H9 (cell line): ENCODE measurements at places on chromosomes 1 and 21. TPM values are rescaled to one million over a fixed set of nuclear protein-coding genes. Genes with fewer than 3 reads are reported as not detected.

DNA sequence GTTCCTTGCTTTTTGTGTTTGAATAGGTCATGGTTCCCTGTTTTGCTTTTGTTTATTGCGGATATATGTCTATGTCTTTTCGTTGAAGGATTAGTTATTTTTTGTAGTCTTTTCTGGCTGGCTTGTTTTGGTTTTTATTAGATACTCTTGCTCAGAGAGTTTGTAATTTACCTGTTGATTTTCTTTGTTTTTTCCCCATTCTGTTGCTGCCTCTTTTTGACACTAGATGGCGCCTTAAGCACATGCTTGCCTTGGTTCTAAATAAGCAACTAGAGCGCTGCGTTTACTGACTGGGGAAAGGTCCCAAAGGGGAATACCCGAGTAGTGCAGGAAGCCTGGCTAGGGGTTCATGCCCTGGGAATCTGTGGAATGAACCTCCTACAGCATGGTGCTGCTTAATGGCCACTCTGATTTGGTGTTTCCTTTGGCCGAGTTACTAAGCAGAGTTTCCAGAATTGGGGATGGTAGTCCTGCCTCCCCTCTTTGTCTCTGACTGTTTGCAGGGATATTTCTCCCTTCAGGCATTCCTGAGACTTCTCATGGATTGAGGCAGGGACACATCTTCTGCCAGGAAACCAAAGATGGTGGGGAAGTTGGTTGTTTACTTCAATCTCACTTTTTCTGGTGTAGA is 143.2 kb downstream of the PTPRU start:
- DNase-seq = peak; percentile 61

DNA sequence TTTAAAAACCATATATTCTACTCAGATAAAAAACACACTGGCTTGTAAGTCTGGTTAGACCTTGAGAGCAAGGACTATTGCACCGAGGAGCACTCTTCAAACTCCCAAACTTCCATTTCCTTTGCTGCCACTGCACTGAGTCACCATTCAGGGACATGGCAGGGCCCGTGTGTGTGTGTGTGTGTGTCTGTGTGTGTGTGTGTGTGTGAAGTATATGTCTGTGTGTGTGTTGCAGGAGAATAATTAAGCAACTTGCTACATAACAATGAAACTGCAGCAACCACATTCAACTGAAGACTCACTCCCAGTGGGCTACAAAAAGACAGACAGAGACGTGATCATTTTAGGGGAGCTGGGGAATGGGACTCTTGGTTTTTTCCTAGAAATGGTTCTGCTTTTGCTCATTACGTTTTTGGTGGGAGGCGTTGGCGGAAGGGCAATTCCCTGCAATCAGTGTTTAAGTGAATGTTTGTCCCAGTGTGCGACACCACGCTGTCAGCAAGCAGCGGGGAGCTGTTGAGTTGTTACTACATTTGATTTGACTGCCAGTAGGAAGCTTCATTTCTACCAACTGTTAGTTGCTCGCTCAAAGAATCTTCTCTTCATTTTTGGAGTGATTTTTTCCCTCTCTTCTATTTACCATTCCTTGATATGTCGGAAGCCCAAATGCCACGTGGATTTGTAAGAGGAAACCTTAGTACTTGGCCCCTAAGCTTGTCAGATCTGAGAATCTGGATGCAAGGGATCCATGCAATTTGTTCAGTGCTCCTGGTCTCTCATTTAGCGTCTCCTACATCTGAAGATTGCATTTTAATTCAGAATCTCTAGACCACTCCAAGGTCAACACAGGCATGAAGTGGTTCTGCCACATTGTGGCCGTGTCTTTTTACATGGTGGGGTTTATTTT is 36.1 kb downstream of the ESRRG start:
- DNase-seq = peak; percentile 41

- DNase-seq = no peak
These were observed 18.2 kb downstream of the LDLRAP1 start for GRCh38 chr1:25561421-25562100.

DNA sequence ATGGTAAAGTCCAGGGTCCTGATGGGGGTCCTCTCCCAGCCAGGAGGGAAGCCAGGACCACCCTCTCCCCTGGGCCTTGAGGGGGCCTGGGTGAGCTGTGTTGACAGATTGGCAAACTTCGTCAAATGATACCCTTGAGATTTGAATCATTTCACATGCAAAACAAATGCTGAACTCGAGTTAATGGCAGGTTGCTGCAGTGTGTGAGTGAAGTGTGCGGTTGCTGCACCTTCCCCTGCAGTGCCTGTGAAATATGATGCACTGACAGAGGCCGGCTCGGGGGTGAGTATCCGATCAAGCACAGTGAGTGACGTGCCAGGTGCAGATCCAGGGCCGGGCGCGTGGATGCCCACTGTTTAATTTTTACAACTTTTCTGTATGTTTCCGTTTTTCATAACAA is 5.7 kb upstream of the KRTAP12-1 start:
- DNase-seq = peak; percentile 19

GRCh38 chr1:241208910-241209379 is 148.1 kb downstream of the RGS7 start:
- DNase-seq = no peak

DNA sequence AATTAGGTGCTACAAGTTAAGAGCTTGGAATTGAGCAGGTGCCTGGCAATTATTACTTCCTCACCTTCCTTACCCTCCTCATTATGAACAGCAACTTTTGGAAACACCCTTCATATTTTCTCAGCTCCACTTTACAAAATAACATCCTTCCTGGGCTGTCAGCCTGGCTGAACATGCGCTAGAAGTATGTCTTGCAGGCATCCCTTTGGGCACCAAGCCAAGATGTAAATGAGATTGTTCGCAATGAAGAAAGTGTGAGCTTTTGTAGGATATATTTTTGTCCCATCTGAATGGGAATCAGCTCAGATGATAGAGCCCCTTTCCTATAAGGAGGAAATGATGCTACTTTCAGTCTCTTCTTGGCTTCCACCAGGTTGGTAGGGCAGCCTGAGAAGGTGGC is 245.9 kb downstream of the KAZN start:
- DNase-seq = no peak

GRCh38 chr1:17494114-17494729 is 45.3 kb upstream of the ARHGEF10L start:
- peak; percentile 96 for DNase-seq

GRCh38 chr1:55882931-55883330 is 667.8 kb upstream of the USP24 start:
- DNase-seq = no peak

DNA sequence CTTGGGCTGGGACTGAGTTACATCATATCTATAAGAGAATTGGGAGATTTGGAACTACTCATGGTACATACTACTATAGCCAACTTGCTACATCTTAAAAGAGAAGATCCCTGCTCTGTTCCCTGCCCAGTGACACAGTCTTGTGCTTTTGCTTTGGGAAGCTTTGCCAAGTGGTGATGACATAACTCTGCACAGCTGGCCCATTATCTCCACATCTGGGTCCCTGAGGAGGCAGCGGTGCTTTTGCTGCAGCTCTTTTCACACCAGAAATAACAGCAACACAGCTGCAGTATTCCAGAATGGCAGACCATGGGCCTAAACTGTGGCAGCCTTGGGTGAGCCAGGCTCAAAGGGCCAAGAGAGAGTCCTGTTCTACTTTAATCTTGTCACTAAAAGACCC is 296.0 kb downstream of the HHAT start:
- DNase-seq = no peak

DNA sequence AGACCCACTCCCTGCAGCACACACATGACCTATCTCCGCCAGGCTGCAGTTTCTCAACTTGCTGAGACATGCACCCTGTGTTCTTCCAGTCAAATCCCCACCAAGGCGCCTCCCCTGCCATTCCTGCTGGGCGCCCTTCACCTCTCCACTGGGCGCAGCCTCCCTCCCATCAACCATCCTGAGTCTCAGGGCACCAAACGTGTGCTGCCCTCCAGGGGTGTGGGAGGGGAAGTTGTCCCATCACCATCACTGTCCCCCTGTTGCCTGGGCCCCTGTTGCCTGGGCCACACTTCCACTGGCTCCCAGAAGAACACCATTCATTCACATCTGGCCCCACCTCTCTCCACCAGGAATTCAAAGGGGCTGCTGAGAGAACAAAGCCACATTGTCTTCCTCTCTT is 44.9 kb upstream of the EFHD2 start:
- DNase-seq = peak; percentile 41

- no peak for DNase-seq
These were observed 40.9 kb downstream of the PTAFR start for GRCh38 chr1:28135371-28136168.

GRCh38 chr1:118322331-118322730 is 137.3 kb upstream of the SPAG17 start:
- no peak for DNase-seq

GRCh38 chr1:42848823-42849537 is 2.6 kb downstream of the ZNF691 start:
- no peak for DNase-seq

- no peak for DNase-seq
These were observed 297.6 kb downstream of the DISC1 start for GRCh38 chr1:231924180-231924579.

PRAMEF13 gene
- not detected in 2 replicates for total RNA-seq

CALML6 gene
- 1.4 and 1.7 TPM in 2 replicates for total RNA-seq

SLC5A3 gene
- total RNA-seq = 11.4 and 12.3 TPM in 2 replicates

OR10Z1 gene
- not detected in 2 replicates for total RNA-seq

ABCA4 gene
- total RNA-seq = not detected in 2 replicates

LIN28A gene
- total RNA-seq = 1,267 and 1,289 TPM in 2 replicates

CELA3B gene
- total RNA-seq = not detected in 2 replicates
